ENCODE measurements at places on chromosomes 7 and 10. TPM values are rescaled to one million over a fixed set of nuclear protein-coding genes. Genes with fewer than 3 reads are reported as not detected.

DNA sequence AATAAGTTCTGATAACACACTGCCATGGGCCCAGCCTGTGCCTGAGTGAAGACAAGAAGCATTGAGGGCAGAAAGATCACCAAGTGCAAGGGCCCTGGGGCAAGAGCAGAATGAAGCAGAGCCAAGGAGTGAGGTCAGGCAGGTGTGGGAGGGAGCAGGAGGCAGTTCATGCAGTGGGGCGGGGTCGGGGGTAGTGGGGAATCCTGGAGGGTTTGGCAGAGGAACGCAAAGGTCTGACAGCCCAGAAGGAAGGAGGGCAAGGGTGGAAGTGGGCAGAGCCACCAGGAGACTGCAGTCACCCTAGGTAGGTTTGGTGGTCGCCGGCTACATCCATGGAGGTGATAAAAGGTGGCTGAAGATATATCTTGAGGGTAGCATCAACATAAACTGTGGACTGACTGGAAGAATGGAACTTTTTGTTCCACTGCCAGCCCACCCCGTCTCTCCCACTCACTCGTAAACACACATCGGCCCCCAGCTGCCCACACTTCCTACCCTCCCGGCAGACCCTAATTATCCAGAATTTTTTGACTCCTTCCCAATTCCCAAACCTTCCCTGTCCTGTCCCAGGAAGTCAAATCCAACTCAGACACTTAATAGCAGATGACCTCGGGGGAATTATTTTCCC lies 172.4 kb downstream of the ARHGAP12 start:
- H3K27me3 ChIP-seq: no peaks in the 10 kb centered on the region
- H3K4me3 ChIP-seq: no peak overlapping the region
- H3K27ac ChIP-seq: no peak overlapping the region
- DNase-seq: no peak

GRCh38 chr10:60480865-60481563 lies 91.3 kb upstream of the ANK3 start:
- peak; percentile 82 for DNase-seq
- no peaks in the 10 kb centered on the region for H3K27me3 ChIP-seq
- H3K27ac ChIP-seq: peak overlapping the region; percentile 59
- no peaks in the 10 kb centered on the region for H3K36me3 ChIP-seq

- H3K27ac ChIP-seq: no peak within 1 kb of the TSS
- no peak for DNase-seq
- no peaks in the 10 kb centered on the region for H3K4me1 ChIP-seq
- no peaks in the 10 kb centered on the region for H3K36me3 ChIP-seq
These were observed at the start of gene VWA2 for GRCh38 chr10:114239117-114239993. Gene VWA2, plus strand, starts transcription at chr10:114239254. Its CDS starts 9,460 bp downstream, at chr10:114248714.

GRCh38 chr7:41425926-41426325 lies 277.0 kb downstream of the INHBA start:
- no peaks in the 10 kb centered on the region for H3K27me3 ChIP-seq
- no peaks in the 10 kb centered on the region for H3K4me1 ChIP-seq
- no peak overlapping the region for H3K27ac ChIP-seq
- no peaks in the 10 kb centered on the region for H3K36me3 ChIP-seq
- DNase-seq: no peak

The MALRD1 gene
- 1.1 TPM for total RNA-seq

The SRGN gene
- not detected for total RNA-seq

GRCh38 chr10:88540351-88540750 lies 42.8 kb downstream of the RNLS start:
- H3K4me3 ChIP-seq: no peak overlapping the region
- H3K27ac ChIP-seq: no peak overlapping the region
- H3K4me1 ChIP-seq: no peaks in the 10 kb centered on the region
- DNase-seq: no peak

The CHRM2 gene
- total RNA-seq: 4.6 TPM

The OPTN gene
- 16.6 TPM for total RNA-seq

GRCh38 chr7:87420173-87420572 lies 55.3 kb downstream of the ABCB4 start:
- no peaks in the 10 kb centered on the region for H3K27me3 ChIP-seq
- no peak overlapping the region for H3K4me3 ChIP-seq
- H3K27ac ChIP-seq: no peak overlapping the region
- no peaks in the 10 kb centered on the region for H3K4me1 ChIP-seq

The PLEKHS1 gene
- 0.09 TPM for total RNA-seq

DNA sequence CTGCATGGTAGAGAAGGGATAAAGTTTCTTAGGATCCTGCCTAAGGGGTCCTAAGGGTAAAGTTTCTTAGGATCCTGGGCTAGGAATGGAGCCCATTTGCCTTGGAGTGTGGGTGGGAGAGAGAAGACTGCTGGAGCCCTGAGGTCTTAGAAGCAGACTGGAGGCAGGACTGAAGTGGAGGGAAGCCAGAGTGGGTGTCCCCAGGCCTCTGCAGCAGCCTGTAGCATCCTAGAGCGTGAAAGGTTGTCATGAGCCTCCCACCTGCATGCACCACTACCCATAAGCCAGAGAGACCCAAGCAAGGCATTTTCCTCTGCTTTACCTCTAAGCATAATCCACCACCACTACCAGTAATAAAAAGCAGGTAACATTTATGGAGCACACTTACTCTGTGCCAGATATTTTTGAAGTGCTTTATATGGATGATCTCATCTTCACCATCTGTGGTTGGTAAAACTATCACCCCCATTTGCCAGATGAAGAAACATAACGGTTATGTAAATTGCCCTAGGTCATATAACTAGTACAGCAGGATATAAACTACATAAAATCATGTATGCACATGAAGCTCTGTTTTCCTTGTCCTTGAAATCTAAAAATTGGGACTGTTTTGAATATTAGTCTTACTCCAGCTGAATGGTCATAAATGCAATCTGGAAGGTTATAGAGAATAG lies 103.5 kb upstream of the CCDC6 start:
- no peak overlapping the region for H3K27ac ChIP-seq
- no peaks in the 10 kb centered on the region for H3K36me3 ChIP-seq
- no peaks in the 10 kb centered on the region for H3K4me1 ChIP-seq
- no peak for DNase-seq

DNA sequence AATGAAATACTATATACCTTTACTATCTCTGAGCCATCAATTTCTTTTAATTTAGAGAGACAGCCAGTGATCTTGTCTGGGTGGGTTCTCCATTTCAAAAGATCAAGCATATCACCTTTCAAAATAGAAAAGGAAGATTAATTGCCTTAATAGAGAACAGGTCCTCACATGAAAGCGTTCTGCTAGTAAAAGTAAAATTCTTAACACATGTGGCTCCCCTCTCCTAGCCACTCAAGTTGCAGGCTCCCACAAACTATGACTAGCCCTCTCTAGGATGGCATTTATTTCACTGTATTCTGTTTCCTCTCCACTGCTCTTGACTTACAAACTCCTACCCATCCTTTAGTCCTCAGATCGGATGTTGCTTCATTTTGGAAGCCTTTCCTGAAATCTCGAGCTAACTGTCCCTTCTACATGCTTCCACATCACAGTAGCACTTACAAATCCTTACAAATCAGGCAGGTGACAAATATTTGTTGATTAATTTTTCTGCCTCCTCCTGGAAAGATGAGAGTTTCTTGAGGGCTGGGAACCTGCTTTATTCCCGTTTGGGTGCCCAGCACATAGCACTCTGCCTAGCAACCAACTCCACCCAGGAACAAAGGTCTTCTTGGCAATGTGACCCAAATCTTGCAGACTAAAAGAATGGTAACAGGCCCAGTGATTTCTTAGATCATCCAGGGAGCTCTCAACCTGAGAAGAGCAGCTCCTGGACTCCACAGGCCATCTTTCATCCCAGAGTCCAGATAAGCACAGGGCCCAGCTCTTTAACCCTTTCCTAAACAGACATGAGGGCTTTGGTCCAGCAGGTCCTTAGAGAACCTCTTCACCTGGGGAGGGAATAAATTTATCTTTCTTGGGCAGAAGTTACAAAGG lies 310.4 kb upstream of the IMMP2L start:
- H3K27ac ChIP-seq: no peak overlapping the region
- DNase-seq: no peak
- no peak overlapping the region for H3K4me3 ChIP-seq
- no peaks in the 10 kb centered on the region for H3K36me3 ChIP-seq
- H3K4me1 ChIP-seq: peaks cover 14% of the 10 kb centered on the region

Data from A673 (cell line).